Activated naive CD8-positive, alpha-beta T cell treated with anti-CD3 and anti-CD28 coated beads for 36 hours (primary cell): ENCODE measurements at places on chromosomes 5 and 9. TPM values are rescaled to one million over a fixed set of nuclear protein-coding genes. Genes with fewer than 3 reads are reported as not detected.

DNA sequence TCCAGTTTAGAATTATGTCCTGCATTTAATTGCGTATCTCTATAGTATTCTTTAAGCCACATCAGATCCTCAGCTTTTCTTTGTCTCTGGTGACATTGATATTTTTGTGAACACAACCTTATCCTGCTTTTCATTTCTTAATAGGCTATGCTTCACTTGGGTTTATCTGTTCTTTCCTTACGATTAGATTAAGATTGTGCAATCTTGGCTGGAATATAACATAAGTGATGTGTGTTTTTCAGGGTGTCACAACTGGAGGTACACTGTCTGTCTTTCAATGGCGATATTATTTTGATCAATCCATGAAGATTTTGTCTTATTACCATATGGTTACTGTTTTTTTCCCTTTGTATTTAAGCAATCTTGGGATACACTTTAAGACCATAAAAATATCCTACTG lies 23.6 kb downstream of the NAA35 start:
- peaks cover 18% of the 10 kb centered on the region for H3K36me3 ChIP-seq
- no peak overlapping the region for H3K4me3 ChIP-seq
- no peaks in the 10 kb centered on the region for H3K4me1 ChIP-seq
- DNase-seq = no peak

- no peaks in the 10 kb centered on the region for H3K4me1 ChIP-seq
- DNase-seq = no peak
- no peaks in the 10 kb centered on the region for H3K36me3 ChIP-seq
- H3K4me3 ChIP-seq = no peak overlapping the region
- no peak overlapping the region for H3K27ac ChIP-seq
- H3K27me3 ChIP-seq = peaks cover 19% of the 10 kb centered on the region
Measured at GRCh38 chr5:146001544-146002190, 65.3 kb downstream of the SH3RF2 start.

- no peak for DNase-seq
- no peak overlapping the region for H3K4me3 ChIP-seq
- no peak overlapping the region for H3K27ac ChIP-seq
- no peaks in the 10 kb centered on the region for H3K4me1 ChIP-seq
Measured at GRCh38 chr5:8208307-8208706, 339.4 kb downstream of the MTRR start.

- H3K27ac ChIP-seq = no peak overlapping the region
- H3K36me3 ChIP-seq = peaks cover 3% of the 10 kb centered on the region
- H3K27me3 ChIP-seq = peaks cover 68% of the 10 kb centered on the region
- no peaks in the 10 kb centered on the region for H3K4me1 ChIP-seq
- H3K4me3 ChIP-seq = no peak overlapping the region
- no peak for DNase-seq
Measured at GRCh38 chr5:136193322-136193935, 467 bp upstream of the SMIM32 start.

DNA sequence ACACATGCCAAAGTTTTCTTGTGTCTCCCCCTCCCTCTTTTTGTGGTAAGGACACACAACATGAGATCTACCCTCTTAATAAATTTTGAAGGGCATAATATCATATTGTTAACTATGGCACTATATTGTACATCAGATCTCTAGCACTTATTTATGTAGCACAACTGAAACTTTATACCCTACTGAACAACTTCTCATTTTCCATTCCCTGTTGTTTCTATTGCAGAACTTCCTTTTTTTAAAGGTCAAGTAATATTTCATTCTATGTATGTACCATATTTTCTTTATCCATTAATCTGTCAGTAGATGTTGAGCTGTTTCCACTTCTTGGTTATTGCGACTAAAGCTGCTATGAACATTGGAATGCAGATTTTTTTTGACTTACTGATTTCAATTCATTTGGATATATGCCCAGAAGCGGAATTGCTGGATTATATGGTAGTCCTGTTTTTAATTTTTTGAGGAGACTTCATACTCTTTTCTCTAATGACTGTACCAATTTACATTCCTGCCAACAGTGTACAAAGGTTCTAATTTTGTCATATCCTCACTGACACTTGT lies 305.3 kb downstream of the PRR16 start:
- DNase-seq = no peak
- H3K4me1 ChIP-seq = no peaks in the 10 kb centered on the region
- no peaks in the 10 kb centered on the region for H3K36me3 ChIP-seq
- no peaks in the 10 kb centered on the region for H3K27me3 ChIP-seq

DNA sequence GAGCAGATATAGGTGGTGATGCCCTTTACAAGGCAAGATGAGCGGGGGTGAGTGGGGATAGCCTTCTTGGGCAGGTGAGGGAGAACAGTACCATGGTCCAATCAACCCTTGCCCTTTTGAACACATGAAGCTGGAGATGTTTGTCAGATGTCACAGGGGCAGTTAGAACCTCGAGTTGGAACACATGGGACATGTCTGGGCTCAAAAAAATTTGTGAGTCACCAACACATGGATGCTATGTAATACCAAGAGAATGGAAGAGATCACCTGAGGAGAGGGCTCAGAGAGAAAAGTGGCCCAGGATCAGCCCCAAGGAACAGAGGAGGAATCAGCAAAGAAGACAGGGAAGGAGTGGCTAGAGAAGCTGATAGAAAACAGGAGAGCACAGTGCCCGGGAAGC lies 4.7 kb downstream of the PHYKPL start:
- H3K4me1 ChIP-seq = peaks cover 30% of the 10 kb centered on the region
- DNase-seq = no peak
- H3K27ac ChIP-seq = no peak overlapping the region
- H3K27me3 ChIP-seq = no peaks in the 10 kb centered on the region
- peaks cover 59% of the 10 kb centered on the region for H3K36me3 ChIP-seq

The CCDC180 gene
- 0.54 TPM for total RNA-seq

The KIF12 gene
- not detected for total RNA-seq

GRCh38 chr5:88557881-88558280 lies 289.2 kb upstream of the TMEM161B start:
- no peak overlapping the region for H3K4me3 ChIP-seq
- H3K27ac ChIP-seq = no peak overlapping the region
- peaks cover 6% of the 10 kb centered on the region for H3K27me3 ChIP-seq
- DNase-seq = no peak

GRCh38 chr5:5026409-5026785 lies 113.7 kb upstream of the ADAMTS16 start:
- H3K4me3 ChIP-seq = no peak overlapping the region
- no peaks in the 10 kb centered on the region for H3K36me3 ChIP-seq
- no peaks in the 10 kb centered on the region for H3K4me1 ChIP-seq
- no peak overlapping the region for H3K27ac ChIP-seq
- H3K27me3 ChIP-seq = peaks cover 3% of the 10 kb centered on the region

The LPAR1 gene
- total RNA-seq = not detected

DNA sequence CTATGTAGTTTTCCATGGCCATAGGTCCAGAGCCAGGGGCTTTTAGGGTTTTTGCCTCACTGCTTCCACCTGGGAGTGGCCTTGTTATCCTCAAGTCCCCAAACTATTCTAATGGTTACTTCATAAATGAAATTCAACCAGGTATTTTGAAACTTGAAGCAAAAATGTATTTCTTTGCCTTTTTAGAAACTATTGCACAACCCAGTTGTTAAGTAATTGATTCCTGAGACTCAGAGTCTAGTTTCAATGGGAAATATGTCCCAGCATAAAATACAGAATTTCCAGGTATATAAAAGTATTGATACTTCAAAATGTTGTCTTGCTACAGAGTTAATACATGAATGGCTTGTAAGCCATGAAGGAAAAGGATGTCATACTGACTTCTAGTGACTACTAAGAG lies 456.2 kb upstream of the DAB2 start:
- no peak overlapping the region for H3K27ac ChIP-seq
- H3K27me3 ChIP-seq = peaks cover 22% of the 10 kb centered on the region
- H3K4me3 ChIP-seq = no peak overlapping the region
- no peaks in the 10 kb centered on the region for H3K36me3 ChIP-seq
- H3K4me1 ChIP-seq = no peaks in the 10 kb centered on the region

The ACSL6 gene
- total RNA-seq = 5.8 TPM

GRCh38 chr5:101306391-101307137 lies 403.5 kb upstream of the ST8SIA4 start:
- H3K27me3 ChIP-seq = no peaks in the 10 kb centered on the region
- H3K36me3 ChIP-seq = no peaks in the 10 kb centered on the region
- H3K27ac ChIP-seq = no peak overlapping the region
- H3K4me1 ChIP-seq = no peaks in the 10 kb centered on the region
- H3K4me3 ChIP-seq = no peak overlapping the region
